ENCODE measurements at places on chromosomes 4 and X.
A peak's percentile ranks its signal among the peaks of the same experiment; 100 is the strongest.

- DNase-seq: peak; percentile 71
Observed at GRCh38 chr4:166165829-166166420, 292.9 kb downstream of the TLL1 start.

DNA sequence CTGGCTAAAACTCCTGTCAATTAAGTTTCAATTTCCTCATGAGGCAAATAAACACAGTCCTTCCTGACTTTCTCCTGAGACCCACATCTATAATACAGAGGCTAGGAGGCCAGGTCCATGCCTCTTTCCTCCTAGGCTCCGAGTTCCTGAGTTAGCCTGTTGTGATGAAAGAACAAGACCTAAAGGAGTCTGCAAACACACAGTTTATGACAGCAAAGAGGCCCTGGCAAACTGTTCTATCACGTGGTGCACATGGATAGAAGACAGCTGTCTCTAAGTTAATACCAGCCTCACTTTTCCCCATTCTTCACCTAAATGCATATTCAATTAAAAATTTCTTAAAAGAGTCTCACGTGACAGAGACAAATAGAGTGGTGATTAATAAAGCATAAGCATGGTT, 145.2 kb downstream of the TET2 start:
- no peak for DNase-seq

DNA sequence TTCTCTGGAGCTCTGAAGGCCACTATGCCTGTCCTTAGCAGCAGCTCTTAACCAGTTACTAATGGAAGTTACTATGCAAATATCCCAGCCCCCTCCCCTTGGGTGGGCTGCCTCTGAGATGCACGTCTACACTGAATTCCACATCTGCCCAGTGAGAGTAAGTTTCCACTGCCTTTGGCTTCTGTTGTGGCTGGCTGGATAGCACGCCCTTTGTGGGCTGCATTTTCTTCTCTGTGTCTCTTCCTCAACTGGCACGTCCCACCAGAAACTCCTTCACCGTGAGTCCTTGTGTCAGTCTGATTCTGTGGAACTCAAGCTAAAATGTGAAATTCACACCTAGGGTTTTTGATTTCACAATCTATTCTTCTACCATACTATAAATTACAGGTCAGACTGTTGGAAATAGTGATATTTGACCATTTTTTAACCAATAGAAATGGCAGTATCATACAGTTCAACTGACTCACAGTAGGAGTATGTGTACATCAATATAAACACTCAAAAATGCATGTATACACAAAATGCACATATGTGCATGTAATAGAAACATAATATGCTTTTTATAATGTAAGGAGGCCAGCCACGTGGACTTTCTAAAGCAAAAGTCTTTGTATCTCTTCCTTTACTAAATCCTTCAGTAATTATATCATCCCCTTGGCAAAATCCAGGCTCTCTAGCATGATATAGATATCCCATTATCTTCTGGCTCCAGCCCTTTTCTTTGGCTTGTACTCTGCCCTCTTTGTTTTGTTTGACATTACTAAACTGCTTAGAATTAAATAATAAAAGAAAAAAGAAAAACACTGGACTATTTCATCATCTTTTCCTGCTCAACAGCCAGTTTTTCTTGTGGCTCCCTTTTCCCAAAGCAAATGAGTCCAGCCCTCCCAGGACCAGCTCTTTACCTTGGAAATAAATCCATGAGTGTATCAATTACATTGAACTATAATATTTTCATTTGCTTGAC, 33.2 kb upstream of the LDB2 start:
- DNase-seq: no peak

GRCh38 chrX:22397566-22397965, 124.9 kb downstream of the CBLL2 start:
- DNase-seq: no peak

- no peak for DNase-seq
Observed at GRCh38 chr4:137378393-137378792, 153.9 kb downstream of the PCDH18 start.

GRCh38 chr4:35151816-35152572, 1092.3 kb downstream of the ARAP2 start:
- no peak for DNase-seq

- DNase-seq: no peak
Observed at GRCh38 chr4:1326751-1327525, 20.1 kb upstream of the UVSSA start.

DNA sequence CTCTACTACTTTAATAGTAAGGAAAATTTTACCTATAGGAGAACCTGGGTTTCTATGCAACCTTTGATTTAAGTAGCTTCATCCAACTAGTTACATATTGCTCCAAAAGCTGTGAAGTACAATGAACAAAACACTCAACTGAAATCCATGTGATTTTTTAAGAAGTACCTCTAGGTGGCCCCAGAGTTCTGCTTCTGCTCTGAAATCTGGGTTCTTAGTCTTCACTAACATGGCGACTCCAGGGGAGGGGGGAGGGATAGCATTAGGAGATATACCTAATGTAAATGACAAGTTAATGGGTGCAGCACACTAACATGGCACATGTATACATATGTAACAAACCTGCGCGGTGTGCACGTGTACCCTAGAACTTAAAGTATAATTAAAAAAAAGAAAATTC, 73.4 kb upstream of the MAGEB2 start:
- peak; percentile 20 for DNase-seq

GRCh38 chr4:3498901-3499510, 33.2 kb downstream of the LRPAP1 start:
- no peak for DNase-seq

GRCh38 chr4:42398171-42398870, 1.0 kb downstream of the SHISA3 start:
- DNase-seq: no peak

GRCh38 chr4:140790765-140791164, 34.6 kb upstream of the TBC1D9 start:
- peak; percentile 98 for DNase-seq

GRCh38 chr4:119559044-119559647, 69.5 kb downstream of the PDE5A start:
- peak; percentile 36 for DNase-seq

- DNase-seq: no peak
Observed at GRCh38 chr4:79466621-79467020, 58.6 kb upstream of the GK2 start.
